CD4-positive, alpha-beta T cell treated with Interferon alpha-2 for 1 hour (primary cell): ENCODE measurements at places on chromosomes 7 and 10.

GRCh38 chr10:111261081-111261615 is 184.3 kb downstream of the ADRA2A start:
- no peak for DNase-seq

DNA sequence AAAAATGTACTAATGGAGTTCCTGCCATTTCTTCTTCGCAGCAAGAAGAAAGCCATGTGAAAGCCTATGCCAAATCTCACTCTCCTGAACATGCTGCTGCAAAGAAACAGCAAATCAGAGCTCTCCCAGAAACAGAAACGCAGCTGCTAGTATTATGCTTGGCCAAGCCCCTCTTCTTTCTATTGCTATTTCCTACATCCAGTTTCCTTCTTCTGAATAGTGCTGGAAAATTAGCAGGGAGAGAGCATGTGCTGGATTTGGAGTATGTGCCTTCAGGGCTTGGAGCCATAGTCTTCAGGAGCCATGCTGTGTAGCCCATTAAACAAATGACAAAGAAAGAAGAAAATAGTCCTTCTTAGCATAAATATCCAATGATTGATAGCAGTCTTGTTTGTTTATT is 852.0 kb upstream of the PHF14 start:
- DNase-seq: no peak

DNA sequence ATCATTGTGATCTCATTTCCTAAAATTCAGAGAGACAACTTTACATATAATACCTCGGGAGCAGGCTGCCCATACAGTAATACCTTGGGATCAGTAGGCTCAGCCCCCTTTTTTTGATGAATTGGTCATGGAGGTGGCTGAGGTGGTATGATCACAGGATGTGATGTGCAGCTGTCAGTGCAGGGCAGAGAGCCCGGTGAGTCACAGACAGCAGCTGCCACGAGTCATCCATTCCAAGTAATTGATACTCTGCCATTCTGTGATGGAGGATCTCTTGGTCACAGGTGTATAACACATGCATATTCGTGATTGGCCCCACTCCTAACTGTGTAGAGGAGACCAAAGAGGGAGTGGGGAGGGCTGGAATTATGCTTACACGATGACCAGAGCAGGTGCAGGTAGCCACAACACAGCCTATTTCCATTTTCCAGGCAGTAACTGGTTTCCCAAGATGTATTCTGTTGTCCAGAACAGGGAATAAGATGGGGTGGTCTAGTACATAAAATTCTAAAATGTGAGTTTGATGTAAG is 14.1 kb downstream of the NRCAM start:
- DNase-seq: no peak

DNA sequence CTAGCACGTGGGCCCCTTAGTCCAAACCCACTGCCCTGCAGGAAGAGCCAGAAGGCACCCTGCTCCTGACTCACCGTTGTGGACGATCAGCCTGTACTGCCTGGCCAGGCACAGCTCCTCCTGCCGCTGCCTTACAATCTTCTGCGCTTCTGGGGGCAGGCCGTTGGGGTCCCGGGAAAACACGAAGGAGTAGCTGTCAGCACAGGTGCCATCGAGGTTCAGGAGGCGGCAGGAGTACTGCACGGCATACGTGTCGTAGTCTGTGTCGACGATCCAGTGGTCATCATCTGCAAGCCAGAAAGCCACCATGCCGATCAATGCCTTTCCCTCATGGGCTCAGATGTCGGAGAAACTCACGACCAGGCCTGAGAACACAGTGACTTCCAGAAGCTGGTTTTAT is 7.3 kb downstream of the RBP4 start:
- no peak for DNase-seq

DNA sequence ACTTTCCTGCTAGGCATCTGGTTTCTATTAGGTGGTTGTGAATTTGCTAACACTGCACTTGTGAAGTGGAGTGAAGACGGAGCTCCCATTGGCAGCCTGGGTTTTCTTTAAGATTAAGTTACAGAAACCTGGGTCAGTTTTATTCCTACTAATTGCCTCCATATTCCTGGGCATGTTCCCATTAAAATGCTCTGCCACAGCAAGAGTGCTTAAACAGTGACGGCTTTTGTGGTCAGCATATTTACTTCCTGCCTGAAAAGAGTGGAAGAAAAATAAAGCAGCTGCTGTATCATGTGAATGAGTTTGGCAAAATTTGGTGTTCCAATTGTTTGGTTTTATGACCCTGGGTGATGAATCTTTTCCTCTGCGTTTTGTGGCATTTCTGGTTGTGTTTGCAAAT is 96.9 kb upstream of the PLXDC2 start:
- no peak for DNase-seq

DNA sequence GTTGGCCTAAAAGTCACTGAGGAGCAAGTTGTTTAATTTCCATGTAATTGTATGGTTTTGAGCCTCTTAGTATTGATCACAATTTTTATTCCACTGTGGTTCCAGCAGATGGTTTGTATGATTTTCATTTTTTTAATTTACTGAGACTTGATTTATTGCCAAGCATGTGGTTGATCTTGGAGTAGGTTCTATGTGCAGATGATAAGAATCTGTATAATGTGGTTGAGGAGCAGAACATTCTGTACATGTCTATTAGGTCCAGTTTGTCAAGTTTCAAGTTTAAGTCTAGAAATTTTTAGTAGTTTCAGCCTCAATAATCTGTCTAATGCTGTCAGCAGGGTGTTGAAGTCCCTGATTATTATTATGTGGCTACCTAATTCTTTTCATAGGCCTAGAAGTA is 22.7 kb upstream of the ZWINT start:
- DNase-seq: no peak

GRCh38 chr7:5574770-5575269 is 151.2 kb upstream of the TNRC18 start:
- DNase-seq: no peak
